ENCODE measurements at places on chromosomes 2 and 18.

DNA sequence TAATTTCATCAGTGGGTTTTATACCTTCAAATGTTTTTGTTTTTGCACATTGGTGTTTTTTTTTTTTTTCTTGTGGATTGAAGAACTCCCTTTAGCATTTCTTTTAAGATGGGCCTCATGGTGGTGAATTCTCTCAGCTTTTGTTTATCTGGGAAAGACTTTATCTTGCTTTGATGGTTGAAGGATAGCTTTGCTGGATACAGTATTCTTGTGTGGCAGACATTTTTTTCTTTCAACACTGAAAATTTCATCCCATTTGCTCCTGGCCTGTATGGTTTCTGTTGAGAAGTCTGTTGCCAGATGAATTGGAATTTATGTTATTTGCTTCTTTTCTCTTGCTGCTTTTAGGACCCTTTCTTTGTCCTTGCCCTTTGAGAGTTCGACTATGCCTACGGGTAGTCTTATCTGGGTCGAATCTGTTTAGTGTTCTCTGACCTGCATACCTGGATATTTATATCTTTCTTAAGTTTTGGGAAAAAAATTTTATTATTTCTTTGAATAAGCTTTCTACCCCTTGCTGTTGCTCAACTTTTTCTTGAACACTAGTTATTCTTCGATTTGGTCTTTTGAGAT is 25.6 kb downstream of the PRKRA start:
- no peak for DNase-seq

DNA sequence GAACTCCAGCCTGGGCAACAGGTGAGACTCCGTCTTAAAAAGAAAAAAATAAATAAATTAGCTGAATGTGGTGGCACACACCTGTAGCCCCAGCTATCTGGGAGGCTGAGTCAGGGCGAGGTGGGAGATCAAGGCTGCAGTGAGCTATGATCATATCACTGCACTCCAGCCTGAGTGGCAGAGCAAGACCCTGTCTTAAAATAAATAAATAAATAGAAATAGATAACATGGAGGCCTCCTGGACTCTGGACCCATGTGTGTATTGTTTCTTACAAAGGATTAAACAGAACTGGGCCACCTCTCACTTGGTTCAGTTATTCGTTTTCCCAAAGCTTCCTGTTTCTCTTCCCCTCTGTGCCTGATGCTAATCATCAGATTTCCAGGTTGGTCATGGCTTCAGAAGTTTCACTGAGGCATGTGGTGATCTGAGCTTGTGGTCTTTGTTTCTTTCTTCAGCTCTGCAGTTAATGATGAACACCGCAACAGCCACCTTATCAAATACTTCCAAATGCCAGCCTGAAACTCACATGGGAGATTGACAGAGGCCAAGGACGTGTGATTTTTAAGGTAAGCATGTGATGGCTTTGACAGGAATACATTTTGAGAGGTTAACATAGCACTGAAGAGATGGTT is 83.3 kb upstream of the MAP4K4 start:
- DNase-seq = no peak

- peak; percentile 17 for DNase-seq
Measured at GRCh38 chr2:42569116-42569711, 782 bp downstream of the MTA3 start.

DNA sequence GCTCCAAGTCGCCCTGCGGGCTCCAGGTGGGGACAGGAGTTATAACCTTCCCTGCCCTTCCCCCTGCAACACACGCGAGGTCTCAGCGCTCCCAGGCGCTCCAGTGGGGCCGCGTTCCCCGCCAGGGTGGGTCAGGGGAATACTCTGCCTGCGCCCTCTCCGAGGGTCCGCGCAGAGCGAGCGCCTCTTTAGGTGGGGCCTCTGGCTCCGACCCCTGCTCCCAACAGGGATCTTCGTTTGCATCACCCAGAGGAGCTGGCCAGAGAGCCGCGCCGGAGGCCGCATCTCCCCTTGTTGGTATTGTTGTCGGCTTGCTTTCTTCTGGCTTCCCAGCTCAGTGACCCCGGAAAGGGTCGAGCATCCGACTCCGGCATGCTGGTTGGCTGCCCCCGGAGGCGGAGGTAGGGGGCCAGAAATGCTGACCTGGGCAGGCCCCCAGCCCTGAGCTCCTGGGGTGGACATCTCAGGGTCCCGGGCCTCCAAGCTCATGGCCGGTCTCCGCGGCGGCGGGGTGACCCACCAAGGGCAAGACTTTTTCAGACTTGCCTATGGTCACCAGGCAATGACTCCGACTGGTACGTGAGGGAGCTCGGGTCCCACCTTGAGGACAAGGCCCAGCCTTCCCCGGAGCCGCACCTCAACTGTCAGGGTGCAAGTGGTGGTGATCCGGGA is 11.2 kb upstream of the EN1 start:
- peak; percentile 59 for DNase-seq

DNA sequence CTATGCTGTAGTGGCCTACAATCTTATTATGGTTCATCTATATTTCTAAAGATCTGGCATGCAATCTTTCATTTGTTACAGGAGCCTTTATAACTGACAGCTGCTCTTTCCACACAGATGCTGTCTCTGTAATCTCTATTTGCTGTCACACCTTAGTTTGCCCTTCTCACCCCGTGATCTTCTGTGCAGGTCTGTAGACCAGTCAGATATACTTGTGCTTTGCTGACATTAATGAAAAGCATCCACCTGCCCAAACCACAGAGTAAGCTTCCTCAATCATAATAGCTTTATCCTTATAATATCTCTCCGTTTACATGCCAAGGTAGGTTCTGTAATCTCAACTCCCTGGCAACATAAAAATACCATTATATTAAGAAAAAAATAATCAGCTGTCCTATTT is 122.4 kb downstream of the GRB14 start:
- DNase-seq = no peak

- no peak for DNase-seq
Measured at GRCh38 chr2:220025207-220025606, 397.8 kb downstream of the SLC4A3 start.

DNA sequence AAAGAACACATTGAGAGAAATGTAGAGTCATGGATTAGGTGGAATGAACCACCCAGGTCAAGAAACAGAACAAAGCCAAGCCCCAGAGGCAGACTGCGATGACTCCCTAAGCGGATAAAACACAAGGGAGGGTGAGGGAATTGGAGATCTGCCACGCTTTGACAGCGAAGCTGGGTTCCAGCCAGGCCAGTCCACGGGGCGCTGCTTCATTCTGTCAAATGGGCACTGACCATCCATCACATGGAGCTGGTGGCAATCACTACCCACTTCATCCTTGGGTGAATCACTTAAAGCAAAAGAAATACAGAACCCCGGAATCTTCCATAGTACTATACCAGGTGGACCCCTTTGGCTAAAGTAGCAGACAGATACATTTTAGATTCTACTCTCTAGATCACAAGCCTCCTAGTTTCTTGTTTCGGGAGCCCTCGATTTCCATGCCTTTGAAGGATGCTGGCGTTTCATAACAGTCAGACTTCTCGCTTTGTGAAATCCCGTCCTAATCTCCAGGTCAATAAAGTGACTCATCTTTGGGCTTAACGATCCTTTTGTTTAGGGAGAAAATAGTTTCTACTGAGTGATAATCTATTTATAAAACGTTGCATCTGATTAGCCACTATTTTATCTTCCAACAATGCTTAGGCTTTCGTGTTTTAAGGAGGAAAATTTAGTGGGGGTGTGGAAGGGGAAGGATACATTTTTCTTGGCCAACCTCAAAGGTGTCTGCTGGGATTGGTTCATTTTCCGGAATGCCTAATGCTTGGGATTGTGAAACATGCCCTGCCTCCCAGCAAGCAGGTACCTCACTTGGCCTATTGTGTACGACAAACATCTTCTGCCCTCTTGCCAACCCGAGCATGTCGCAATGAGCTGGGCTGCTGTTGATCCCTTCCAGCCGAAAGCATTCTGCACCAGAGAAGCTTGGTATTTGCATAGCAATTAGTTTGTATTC is 44.1 kb upstream of the HDAC4 start:
- DNase-seq = no peak
